MCF 10A (cell line): ENCODE measurements at places on chromosomes 7 and 10. TPM values are rescaled to one million over a fixed set of nuclear protein-coding genes. Genes with fewer than 3 reads are reported as not detected.

Gene COL17A1
- total RNA-seq: 514 and 563 TPM in 2 replicates

Gene EIF3B
- 258 and 290 TPM in 2 replicates for total RNA-seq

Gene C10orf71
- not detected in 2 replicates for total RNA-seq

Gene SAP25
- 1.2 and 2.9 TPM in 2 replicates for total RNA-seq

Gene ODAD2
- 0.28 and 1.3 TPM in 2 replicates for total RNA-seq

Gene TACC2
- total RNA-seq: 66.8 and 89.0 TPM in 2 replicates

Gene CHN2
- 5.1 and 8.0 TPM in 2 replicates for total RNA-seq

Gene GRID2IP
- total RNA-seq: not detected in 2 replicates

Gene PYROXD2
- 4.0 and 7.9 TPM in 2 replicates for total RNA-seq

Gene TFPI2
- total RNA-seq: not detected in 2 replicates

Gene VSTM4
- total RNA-seq: not detected in 2 replicates

Gene DNAJC30
- 11.0 and 11.4 TPM in 2 replicates for total RNA-seq

Gene BMPER
- 0.40 TPM in 1 of 2 replicates, not detected in the other for total RNA-seq

Gene UROS
- total RNA-seq: 55.0 and 64.4 TPM in 2 replicates

Gene CPA1
- not detected in 2 replicates for total RNA-seq

Gene GPR146
- total RNA-seq: 0.27 TPM in 1 of 2 replicates, not detected in the other

Gene OR2A5
- total RNA-seq: not detected in 2 replicates

Gene WASL
- 34.7 and 38.8 TPM in 2 replicates for total RNA-seq

Gene ZCCHC24
- 2.8 and 3.1 TPM in 2 replicates for total RNA-seq

Gene ZDHHC16
- 44.9 and 48.0 TPM in 2 replicates for total RNA-seq

Gene MBL2
- not detected in 2 replicates for total RNA-seq

Gene SH2D4B
- total RNA-seq: not detected in 2 replicates

Gene NPTX2
- not detected in 2 replicates for total RNA-seq

Gene ABCC2
- 6.3 and 7.4 TPM in 2 replicates for total RNA-seq

Gene CYP3A7
- not detected in 2 replicates for total RNA-seq

Gene SH2B2
- 1.4 and 2.4 TPM in 2 replicates for total RNA-seq

Gene CYP2C18
- not detected in 2 replicates for total RNA-seq

Gene POP7
- total RNA-seq: 49.0 and 59.2 TPM in 2 replicates

Gene TUBAL3
- total RNA-seq: 0.22 and 0.44 TPM in 2 replicates

Gene ITPRID1
- not detected in 2 replicates for total RNA-seq

Gene CNPY1
- total RNA-seq: not detected in 2 replicates

Gene GIMAP5
- total RNA-seq: not detected in 2 replicates

Gene CDH23
- 0.02 and 0.07 TPM in 2 replicates for total RNA-seq

Gene CALHM1
- total RNA-seq: not detected in 2 replicates
